Heart right ventricle (tissue), 16 donors: ENCODE measurements at places on chromosomes 6 and 20. TPM values are rescaled to one million over a fixed set of nuclear protein-coding genes. Genes with fewer than 3 reads are reported as not detected.

Gene FAM184A
- polyA plus RNA-seq = 0.22 TPM

DNA sequence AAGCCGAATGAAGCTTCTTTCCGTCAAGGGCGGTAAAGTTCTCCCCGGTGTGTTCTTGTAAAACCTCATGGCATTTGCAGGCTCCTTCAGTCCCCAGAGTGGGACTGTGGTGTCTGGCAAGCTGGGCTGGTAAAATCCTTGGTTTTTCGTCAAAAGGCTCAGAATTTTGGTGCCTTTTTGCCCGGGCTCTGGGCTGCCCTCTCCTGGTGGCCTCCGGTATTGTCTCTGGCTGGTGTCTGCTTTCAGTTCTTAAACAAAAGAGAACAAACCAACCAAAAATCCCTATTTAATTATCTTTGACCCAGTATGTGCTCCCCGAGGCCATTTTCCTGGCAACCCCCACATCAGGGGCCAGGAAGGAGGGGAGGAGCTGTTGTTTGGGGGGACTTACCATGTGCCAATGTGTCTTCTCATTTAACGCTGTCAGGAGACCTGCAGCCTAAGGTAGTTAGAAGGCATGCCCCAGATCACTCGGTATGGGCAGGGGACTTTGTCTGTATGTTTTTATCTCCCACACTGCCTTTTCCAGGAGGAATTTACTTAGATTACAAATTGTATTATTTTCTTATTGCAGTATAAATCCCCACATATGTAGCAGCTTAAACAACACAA is 11.1 kb downstream of the CDH4 start:
- DNase-seq = no peak

GRCh38 chr20:44433751-44434538 is 41.7 kb upstream of the TTPAL start:
- no peak for DNase-seq

- peak; percentile 2 for DNase-seq
These were observed 59.7 kb downstream of the YTHDF1 start for GRCh38 chr20:63156221-63156671.

GRCh38 chr6:143949962-143950361 is 58.1 kb downstream of the PLAGL1 start:
- DNase-seq = no peak
